ENCODE measurements at places on chromosomes 5 and 9.

DNA sequence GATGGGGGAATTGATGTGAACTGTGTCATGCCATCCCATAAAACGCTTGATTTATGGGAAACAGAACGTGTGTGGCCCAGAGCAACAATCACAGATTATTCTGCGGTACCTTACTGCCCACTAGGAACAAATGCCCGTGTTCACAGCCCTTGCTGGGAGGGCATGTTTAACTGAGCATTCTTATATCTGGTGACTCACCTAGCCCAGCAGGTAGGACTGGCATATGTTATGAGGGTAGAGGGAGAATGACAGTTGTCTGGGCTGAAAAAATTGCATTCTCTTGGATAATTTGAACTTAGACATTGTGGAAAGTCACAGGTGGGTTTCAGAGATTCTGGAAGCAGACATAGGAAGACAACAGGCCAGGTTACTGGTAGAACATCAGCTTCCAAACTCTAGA is 460.6 kb downstream of the DMRT2 start:
- no peak for DNase-seq

DNA sequence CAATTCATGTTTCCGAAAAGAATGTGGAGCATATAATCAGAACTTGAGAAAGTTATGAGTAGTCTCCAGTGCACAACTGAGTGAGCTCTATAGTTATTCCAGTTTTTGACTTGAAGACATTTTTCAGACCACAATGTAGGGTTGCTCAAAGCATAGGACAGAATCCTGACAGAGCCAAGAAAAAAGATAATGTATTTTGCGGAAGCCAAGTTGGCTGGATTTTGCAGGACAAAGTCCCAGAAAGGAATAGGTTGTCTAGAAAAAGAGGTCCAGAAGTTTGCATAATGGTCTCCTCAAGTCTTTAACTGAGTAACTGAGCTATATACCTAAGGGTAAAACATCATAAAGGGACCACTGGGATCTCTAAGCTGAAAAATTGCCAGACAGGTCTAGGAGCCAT is 1028.0 kb downstream of the TAF11L14 start:
- DNase-seq: no peak

DNA sequence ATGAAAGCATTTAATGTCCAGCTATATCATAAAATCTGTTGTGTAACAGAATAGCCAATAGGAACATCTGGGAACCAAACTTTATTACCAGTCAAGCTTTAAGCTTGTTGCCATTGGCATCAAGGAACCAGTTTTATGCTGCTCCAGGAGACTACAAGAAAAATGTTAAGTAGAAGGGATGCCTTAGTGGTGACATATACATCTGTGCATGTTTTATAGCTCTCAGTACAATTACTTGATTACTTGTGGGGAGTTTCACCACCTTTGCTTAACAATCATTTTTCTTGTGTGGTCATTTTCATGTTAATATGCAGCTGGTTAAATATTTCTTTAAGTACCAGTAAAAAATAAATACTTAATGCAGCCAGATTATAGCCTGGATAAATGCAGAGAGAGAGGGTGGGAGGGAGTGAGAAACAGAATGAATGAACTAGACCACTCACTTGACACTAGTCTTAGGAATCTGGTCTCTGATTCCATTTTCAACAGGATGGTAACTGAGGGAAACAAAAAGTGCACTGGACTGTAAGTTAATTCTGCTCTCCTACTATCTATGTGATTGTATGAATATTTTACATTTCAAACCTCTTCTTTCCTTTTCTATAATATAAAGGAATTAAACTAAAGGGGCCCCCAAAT is 35.7 kb upstream of the LURAP1L start:
- no peak for DNase-seq

- DNase-seq: no peak
These were observed 14.3 kb upstream of the SIL1 start for GRCh38 chr5:139212486-139212885.

DNA sequence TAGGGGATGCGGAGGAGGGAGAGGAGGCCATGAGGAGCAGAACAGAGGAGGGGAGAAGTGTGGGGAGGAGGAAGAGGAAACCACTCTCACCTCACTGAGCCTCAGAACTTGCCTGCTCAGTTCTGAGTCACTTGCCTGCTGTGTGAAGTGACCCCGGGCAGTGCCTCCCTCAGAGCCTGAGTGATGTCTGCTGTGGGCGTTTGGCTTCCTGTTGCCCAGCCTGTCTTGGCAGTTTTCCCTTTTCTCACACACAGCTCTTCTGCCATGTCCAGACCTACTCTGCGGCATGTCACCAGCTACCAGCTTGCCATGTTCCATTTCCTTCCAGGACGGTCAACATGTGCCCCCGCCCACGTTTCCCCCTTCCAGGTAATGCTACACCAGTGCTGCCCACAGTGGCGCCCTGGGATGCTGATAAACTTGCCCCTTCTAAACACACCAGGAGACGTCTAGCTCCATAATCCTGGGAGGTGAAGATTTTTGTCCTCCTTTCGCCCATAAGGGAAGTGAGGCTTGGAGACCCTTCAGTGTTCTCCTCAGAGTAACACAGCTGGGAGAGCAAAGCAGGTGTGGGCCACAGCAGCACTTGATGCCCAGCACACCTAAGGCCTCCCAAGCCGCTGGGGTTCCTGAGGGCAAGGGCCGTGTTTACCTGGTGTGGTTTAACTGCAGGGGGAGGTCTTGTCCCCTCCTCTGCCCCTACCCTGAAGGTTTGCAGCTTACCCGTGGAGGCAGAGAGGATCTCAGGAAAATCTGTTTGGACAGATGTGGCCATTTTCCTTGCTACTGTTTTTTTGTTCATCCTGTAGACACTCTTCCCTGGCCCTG is 63.8 kb upstream of the RNF130 start:
- DNase-seq: no peak

GRCh38 chr5:120803282-120803681 is 339.2 kb downstream of the PRR16 start:
- no peak for DNase-seq

Measured in stimulated activated CD8-positive, alpha-beta memory T cell treated with anti-CD3 and anti-CD28 coated beads, Interleukin-15, amount 100 ng/mL, for 24 hours (primary cell).